Stimulated activated CD4-positive, alpha-beta T cell treated with anti-CD3 and anti-CD28 coated beads, Interleukin-4, amount 100 ng/mL, for 4 hours (primary cell): ENCODE measurements at places on chromosomes 7 and 10.

DNA sequence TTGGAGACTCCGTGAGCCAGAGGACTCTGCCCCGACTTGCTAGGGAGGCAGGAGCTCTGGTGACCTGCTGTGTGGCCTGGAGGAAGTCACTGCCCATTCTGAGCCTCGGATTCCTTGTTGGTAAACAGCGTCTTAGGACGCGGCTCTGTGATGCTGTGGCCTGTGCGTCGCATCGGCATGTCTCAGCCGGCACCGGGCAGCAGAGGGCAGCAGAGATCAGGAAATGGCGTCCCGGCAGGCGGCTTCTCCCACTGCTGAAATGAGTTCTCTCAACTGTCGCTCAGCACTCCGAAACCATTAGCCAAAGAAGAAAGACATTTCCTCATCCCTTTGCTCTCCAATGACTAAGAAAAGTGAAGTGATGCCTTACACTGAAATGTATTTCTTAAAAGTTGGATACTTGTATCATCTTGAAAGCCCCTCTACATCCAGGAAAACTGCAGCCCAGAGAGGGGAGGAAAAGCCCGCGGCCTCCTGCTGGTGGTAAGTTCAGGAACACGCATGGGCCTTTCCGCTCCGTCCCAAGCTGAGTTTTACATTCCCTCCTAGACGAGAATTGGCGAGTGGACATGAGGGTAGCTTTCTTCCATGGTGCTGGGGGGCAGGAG, 91.7 kb downstream of the WDR11 start:
- DNase-seq, result peak; percentile 53

GRCh38 chr10:103479135-103479534, at the start of gene CALHM3:
Gene CALHM3, minus strand, starts transcription at chr10:103479240. Its CDS starts 208 bp downstream, at chr10:103479032.
- DNase-seq, result no peak

DNA sequence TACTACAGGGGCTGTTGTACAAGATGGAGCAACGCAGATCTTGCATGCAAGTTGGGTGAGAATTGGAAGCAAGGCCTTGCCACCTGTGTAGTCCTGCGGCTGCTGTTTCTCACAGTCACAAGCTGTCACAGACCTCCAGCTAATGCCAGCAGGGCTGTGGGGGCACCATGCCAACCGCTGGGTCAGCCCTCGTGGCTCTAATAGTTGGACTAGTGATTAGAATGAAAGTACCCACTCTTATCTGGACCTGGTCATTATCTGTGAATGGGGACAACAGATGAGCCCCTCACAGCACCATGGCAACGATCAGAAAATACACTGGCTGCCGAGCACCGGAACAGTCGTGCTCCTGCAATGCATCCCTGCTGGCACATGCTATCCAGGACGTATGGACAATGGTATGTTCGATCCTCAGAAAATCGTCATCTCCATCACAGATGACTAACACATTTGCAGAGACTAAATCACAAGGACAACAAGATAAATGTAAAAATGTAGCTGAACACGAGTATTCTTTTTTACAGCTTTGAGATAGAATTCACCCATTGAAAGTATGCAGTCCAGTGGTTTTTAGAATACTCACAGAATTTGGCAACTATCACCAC, 80.4 kb upstream of the CALN1 start:
- DNase-seq, result no peak

- DNase-seq, result no peak
These were observed 4.6 kb downstream of the CDK5 start for GRCh38 chr7:151053096-151053495.

DNA sequence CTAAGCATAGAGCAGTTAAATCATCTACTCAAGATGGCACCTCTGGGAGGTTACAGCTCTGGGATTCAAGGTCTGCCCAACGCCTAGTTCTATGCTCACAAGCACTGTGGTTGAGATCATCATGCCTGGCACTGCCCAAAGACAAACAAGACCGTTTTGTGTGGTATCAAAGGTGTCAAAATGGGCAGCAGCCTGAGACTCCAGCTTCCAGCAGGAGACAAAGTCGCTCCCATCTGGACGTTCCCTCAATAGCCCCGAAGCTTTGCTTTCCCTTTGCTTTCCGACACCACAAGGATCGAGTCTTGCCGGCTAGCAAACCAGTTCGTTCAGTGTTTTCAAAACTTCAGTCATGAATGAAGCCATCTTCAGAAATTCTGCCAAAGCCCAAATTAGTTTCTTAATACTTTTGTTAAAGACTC, 5.1 kb downstream of the HABP2 start:
- DNase-seq, result no peak

DNA sequence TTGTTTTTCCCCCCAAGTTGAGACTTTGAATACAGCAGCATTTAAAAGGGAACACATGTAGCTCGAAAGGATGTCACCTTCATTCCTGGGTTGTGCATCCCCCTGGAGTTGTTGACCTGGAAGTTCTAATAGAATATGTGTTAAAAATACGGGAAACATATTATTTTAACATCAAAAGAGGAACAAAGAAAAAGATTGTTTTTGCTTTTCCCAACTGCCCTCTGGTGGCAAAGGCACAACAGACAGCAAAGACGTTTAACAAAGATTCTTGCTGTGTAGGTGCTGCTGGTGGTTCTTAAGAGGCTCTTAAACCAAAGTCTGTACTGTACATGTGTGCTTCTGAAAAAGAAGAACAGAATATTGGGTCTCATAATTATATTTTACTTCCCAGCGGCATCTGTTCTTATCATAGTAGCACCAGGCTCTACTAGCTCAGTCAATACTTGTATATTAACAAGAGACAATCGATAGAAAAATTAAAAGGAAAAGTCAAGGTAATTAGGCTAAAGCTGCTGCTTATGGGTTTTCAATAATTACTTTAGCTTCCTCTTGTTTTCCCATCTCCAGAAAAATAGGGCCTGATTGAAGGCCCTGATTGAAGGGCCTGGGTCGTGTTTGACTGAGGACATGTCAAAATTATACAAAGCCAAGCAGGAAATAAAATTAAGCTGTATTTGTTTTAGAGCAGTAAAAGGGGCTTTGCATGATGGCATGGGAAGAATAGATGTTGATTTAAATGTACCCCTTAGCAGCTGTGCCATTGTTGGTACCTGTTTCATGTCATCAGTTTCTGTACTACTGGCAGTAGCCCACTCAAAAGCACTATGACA, 384.2 kb upstream of the LRGUK start:
- DNase-seq, result no peak

DNA sequence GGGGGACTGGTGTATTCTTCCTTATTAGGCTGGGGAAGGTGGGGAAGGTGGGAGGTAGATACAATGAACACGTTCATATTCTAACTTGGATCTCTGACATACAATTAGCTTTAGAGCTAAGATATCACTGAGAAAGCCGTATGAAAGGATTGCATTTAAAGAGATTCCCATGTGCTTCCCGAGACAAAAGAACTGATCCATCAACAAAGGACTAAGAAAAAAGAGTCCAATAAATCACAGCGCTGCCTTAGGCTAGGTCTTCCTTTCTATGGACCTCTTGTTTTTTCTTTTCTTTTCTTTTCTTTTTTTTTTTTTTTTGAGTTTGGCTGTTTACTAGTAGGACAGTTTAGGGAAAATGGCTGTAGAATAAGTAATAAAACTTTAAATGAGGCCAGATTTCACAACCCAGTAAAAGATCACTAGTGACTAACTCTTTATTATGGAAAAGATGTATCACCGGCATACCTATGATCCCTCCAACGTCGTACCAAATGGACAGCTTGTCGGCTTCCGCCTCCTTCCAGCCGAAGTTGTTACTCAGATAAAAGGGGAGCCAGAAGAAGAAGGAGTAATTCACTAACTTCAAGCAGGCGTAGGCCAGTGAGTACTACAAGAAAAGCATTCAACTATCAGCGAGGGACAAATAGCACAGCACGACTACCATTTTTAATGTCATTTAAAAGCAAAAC, 50.0 kb downstream of the SLC37A3 start:
- no peak for DNase-seq

DNA sequence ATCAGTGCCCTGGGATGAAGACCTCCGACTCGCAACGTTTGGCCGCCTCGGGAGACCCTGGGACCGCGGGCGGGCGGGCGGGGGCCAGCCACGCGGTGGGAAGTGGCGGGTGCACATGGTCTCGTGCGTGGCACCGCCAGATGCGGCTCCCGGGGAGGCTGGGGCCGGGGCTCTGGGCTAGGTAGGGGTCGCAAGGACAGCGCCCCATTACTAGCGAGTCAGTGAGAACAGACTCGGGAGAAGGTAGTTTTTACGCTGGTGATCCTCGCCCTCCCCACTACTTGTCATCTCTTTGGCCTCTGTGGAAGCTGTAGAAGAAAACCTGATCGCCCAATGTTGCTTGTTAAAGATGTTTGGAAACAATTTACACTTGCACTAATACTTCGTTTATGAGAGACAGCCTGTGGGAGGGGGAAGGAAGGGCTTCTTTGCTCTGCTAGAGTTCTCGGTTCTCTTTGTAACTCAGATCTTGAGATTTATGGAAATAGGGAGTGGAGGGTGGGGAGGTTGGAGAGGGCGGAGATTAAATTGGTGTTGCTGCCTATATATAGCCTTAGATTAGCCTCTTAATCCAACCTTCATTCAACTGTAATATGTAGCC, 591 bp downstream of the BZW2 start:
- peak; percentile 33 for DNase-seq

- DNase-seq, result no peak
These were observed 48.3 kb downstream of the PDGFA start for GRCh38 chr7:471191-471865.

DNA sequence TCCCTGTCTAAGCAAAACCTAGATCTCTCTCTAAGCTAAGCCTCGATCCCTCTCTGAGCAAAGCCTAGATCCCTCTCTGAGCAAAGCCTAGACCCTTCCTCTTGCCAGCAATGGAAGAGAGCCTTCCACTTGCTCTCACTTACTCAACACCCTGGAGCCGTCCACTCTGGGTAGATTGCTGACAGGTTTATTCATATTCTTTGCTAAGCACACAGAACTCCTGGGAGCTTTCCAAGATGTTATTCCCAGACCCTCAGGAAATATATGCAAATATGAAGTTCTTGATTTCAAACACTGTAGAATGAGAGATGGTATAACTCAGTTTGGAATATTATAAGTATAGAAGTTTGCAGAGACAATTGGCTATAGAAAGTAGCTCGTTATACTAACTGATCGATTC, 503.8 kb upstream of the CELF2 start:
- DNase-seq, result no peak

GRCh38 chr10:93131986-93132385, 58.3 kb downstream of the CYP26A1 start:
- no peak for DNase-seq

DNA sequence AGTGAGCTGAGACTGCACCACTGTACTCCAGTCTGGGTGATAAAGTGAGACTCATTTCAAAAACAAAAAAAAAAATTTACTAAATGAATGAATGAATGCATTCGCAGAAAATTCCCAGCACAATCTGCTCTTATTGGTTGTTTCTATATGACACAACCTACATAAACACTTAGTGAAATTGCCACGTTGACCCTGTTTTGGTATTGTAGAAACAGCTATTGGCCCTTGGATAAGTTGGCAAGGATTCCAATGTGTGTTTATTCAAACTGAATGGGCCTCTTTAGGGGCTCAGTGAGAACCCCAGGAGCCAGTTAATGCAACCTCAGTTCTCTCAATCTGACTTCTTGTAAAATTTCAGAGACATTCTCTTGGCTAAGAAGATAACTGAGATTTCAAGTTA, 66.0 kb downstream of the HHEX start:
- no peak for DNase-seq

- no peak for DNase-seq
These were observed 23.2 kb downstream of the SLK start for GRCh38 chr10:103990121-103990520.

GRCh38 chr7:39321909-39322498, 244.2 kb upstream of the YAE1 start:
- DNase-seq, result no peak

GRCh38 chr10:88932539-88933256, 19.9 kb downstream of the ACTA2 start:
- DNase-seq, result peak; percentile 36

DNA sequence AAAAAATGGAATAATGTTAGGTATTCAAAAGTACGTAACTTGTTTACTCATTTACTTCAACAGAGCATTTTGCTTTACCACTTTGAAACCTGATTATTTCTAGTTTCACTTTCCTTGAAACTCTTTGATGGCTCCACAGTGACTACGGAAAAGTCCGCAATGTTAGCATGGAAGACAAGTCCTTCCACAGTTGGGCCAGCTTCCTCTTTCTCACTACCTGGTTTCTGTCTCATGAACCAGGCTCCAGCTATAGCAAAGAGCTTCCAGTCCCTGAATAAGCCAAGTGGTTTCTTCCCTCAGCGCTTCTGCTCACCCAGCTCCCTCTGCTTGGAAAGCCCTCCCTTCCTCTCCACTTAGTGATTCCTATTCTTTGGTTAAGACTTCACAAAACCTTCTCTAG, 44.8 kb upstream of the SLC16A12 start:
- no peak for DNase-seq

DNA sequence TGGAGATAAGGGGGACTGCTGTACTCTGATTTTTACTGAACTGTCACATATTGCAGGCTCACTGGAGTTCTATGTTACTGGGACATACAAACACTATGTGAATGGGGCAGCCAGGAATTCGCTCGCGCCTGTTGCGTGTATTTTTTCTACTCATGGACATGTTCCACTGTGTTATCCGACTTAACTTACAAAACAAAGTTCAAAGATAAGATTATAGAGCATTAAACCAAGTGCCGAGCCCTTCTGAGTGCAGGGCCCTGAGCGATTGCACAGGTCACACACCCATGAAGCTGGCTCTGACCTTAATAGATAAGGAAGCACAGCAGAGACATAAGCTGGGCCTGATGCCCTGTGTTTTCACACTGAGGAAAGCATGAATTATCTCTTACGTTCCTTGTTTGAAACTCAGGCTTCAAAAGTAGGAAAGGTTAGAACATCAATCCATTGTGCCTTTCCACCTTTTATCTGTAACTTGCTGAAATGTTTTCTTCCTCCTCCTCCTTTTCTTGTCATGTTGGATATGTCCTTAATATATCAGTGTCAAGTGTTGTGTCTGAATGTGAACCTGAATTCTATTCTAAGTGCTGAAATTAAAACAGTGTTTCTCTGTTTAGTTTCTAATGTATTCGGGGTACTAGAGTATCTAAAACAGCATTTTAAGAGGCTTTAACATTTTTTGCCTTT, 273.8 kb downstream of the AUTS2 start:
- no peak for DNase-seq

- DNase-seq, result no peak
These were observed 123.4 kb downstream of the STK31 start for GRCh38 chr7:23833405-23833804.

- no peak for DNase-seq
These were observed 31.0 kb downstream of the PRSS2 start for GRCh38 chr7:142801601-142802295.

GRCh38 chr7:94426980-94427875, 32.5 kb downstream of the COL1A2 start:
- no peak for DNase-seq

DNA sequence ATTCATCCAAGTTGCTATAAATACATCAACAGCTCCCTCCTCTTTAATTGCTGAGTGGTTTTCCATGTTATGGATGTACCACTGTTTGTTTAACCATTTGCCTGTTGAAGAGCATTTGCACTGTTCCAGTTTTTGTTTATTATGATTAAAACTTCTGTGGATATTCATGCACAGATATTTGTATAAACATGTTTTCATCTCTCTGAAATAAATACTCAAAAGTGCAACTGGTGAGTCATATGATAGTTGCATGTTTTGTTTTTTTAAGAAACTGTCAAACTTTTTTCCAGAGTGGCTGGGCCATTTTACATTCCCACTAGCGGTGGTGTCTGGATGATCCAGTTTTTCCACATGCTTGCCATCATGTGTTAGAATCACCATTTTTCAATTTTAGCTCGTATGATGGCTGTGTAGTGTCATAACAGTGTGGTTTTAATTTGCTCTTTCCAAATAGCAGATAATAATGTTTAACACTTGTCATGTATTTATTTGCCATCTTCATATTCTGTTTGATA, 33.6 kb downstream of the MEOX2 start:
- no peak for DNase-seq
